H9 (cell line): ENCODE measurements at places on chromosomes 16 and 17. TPM values are rescaled to one million over a fixed set of nuclear protein-coding genes. Genes with fewer than 3 reads are reported as not detected.

Gene GSDMA
- total RNA-seq: not detected in 2 replicates

Gene NUDT16L1
- total RNA-seq: 49.4 and 50.0 TPM in 2 replicates

Gene DPEP3
- total RNA-seq: 0.59 and 0.68 TPM in 2 replicates

Gene PYCARD
- total RNA-seq: 37.5 and 38.5 TPM in 2 replicates

Gene TXNDC17
- 170 and 188 TPM in 2 replicates for total RNA-seq

Gene TMEM88
- total RNA-seq: 8.9 and 11.3 TPM in 2 replicates

Gene UMOD
- total RNA-seq: not detected in 2 replicates

Gene SAMD14
- total RNA-seq: 4.8 and 5.9 TPM in 2 replicates

Gene SPATA22
- not detected in 2 replicates for total RNA-seq

Gene HSF4
- total RNA-seq: 1.2 and 1.5 TPM in 2 replicates

Gene KRTAP4-3
- total RNA-seq: not detected in 2 replicates

Gene CCL17
- total RNA-seq: not detected in 2 replicates

Gene KRTAP9-2
- not detected in 2 replicates for total RNA-seq

Gene ZNF778
- 16.4 and 17.5 TPM in 2 replicates for total RNA-seq

GRCh38 chr17:74016461-74016860 lies 187.0 kb upstream of the RPL38 start:
- H3K4me3 ChIP-seq: no peak overlapping the region
- H3K27ac ChIP-seq: no peak overlapping the region
- no peak for DNase-seq

GRCh38 chr16:29198231-29198630 lies 208.3 kb downstream of the NPIPB11 start:
- no peak overlapping the region for H3K4me3 ChIP-seq
- H3K36me3 ChIP-seq: no peaks in the 10 kb centered on the region

GRCh38 chr17:58210922-58211321 lies 8.1 kb downstream of the MKS1 start:
- H3K27me3 ChIP-seq: no peaks in the 10 kb centered on the region
- H3K4me1 ChIP-seq: no peaks in the 10 kb centered on the region
- no peak for DNase-seq

GRCh38 chr17:42061646-42062487 lies 11.5 kb upstream of the C17orf113 start:
- H3K4me3 ChIP-seq: no peak overlapping the region
- H3K36me3 ChIP-seq: no peaks in the 10 kb centered on the region
- no peaks in the 10 kb centered on the region for H3K27me3 ChIP-seq
- H3K4me1 ChIP-seq: no peaks in the 10 kb centered on the region
- no peak overlapping the region for H3K27ac ChIP-seq

DNA sequence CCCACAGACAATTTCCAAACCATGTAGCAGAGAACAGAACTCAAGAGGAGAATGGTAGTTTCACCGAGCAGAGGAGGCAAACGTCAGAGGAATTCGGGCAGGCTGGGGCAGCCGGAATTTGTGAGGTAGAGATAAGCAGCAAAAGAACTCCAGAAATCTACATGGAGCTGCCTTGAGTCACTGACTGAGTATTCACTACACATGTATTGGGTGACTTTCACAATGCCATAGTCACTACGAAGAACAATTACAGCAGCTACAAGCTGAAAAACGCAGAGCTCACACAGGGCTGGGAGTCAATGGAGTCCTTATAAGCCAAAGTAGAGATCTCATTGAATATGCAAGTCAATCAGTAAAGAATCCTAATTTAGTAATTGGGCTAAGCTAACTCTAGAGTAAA lies 13.4 kb downstream of the CMC2 start:
- peaks cover 4% of the 10 kb centered on the region; the same call in 1 of the 2 replicates for H3K36me3 ChIP-seq
- H3K27ac ChIP-seq: no peak overlapping the region
- H3K4me1 ChIP-seq: no peaks in the 10 kb centered on the region
- H3K4me3 ChIP-seq: no peak overlapping the region
- no peaks in the 10 kb centered on the region for H3K27me3 ChIP-seq

GRCh38 chr16:82888591-82889001 lies 261.8 kb downstream of the CDH13 start:
- H3K27me3 ChIP-seq: no peaks in the 10 kb centered on the region
- peaks cover 2% of the 10 kb centered on the region; the same call in 1 of the 2 replicates for H3K4me1 ChIP-seq
- no peak overlapping the region for H3K27ac ChIP-seq
- no peak overlapping the region for H3K4me3 ChIP-seq

- no peak for DNase-seq
- H3K4me3 ChIP-seq: no peak overlapping the region
- H3K27ac ChIP-seq: no peak overlapping the region
These were observed 7.1 kb upstream of the SRCAP start for GRCh38 chr16:30691907-30692306.

- peaks cover 40% of the 10 kb centered on the region for H3K36me3 ChIP-seq
- no peak overlapping the region for H3K4me3 ChIP-seq
- no peaks in the 10 kb centered on the region for H3K4me1 ChIP-seq
- no peak for DNase-seq
These were observed 12.6 kb downstream of the HELZ start for GRCh38 chr17:67232441-67232840.

DNA sequence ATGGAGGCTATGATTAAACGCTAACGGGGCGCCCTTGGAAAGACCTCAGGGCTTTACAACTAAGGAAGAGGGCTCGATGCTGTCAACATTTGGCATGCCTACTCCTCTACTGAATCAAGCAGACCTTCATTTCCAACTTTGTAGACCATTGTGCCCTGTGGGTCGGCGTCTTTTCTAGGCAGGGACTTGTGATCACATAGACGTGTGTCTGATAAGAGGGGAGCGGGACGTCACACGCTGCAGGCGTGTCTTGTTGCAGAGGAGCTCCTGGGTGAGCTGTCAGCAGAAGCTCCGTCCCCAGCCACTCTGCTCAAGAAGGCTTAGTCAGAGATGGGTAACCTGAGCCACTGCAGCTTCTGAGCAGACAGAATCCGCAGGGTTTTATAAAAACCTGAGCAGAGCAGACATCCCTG lies 2.8 kb downstream of the MAPK8IP3 start:
- H3K36me3 ChIP-seq: no peaks in the 10 kb centered on the region
- DNase-seq: no peak
- H3K27ac ChIP-seq: no peak overlapping the region

- no peaks in the 10 kb centered on the region for H3K36me3 ChIP-seq
- H3K4me1 ChIP-seq: peaks cover 14% of the 10 kb centered on the region; the same call in 1 of the 2 replicates
These were observed 70.4 kb upstream of the CACNG5 start for GRCh38 chr17:66764506-66764905.

DNA sequence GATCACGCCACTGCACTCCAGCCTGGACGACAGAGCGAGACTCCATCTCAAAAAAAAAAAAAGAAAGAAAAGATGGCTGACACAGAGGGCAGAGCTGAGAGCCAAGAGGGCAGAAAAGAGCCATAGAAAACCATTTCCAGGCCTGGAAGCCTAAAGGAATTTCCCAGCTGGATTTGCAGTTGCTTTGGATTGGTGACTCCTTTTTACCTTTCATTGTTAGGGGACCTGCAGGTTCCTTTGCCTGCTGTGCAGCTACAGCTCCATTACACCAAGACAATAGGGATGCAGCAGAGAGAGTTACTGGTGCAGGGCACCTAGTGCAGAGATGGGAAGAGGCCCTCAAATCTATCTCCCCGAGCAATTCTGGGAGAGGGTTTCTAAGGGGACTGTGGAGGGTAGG lies 18.4 kb downstream of the ZNF668 start:
- peaks cover 4% of the 10 kb centered on the region; the same call in 2 of the 3 replicates for H3K36me3 ChIP-seq
- H3K27me3 ChIP-seq: no peaks in the 10 kb centered on the region
- peak overlapping the region; percentile 16; the same call in 2 of the 3 replicates for H3K4me3 ChIP-seq
- no peak overlapping the region for H3K27ac ChIP-seq

DNA sequence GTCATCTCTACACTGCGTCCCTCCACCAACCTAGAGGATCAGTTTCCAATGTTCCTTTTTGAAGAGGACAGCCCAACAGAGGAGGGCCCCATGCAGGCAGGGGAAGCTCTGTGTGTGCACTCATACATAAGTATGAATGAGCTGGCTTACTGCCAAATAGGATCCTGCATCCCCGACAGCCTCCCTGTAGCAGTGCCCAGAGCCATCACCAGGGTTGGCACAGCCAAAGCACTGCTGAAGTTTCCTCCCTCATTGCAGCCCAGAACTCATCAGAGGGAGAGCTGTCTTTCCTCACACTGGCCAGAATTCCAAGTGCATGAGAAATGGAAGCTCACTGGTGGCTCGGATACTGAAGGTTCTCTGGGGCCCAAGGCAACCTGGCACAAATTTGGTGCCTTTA lies 114.4 kb downstream of the ASIC2 start:
- H3K27me3 ChIP-seq: no peaks in the 10 kb centered on the region; the same call in 1 of the 2 replicates
- DNase-seq: no peak
- no peaks in the 10 kb centered on the region for H3K36me3 ChIP-seq
- no peak overlapping the region for H3K27ac ChIP-seq
- no peak overlapping the region for H3K4me3 ChIP-seq

DNA sequence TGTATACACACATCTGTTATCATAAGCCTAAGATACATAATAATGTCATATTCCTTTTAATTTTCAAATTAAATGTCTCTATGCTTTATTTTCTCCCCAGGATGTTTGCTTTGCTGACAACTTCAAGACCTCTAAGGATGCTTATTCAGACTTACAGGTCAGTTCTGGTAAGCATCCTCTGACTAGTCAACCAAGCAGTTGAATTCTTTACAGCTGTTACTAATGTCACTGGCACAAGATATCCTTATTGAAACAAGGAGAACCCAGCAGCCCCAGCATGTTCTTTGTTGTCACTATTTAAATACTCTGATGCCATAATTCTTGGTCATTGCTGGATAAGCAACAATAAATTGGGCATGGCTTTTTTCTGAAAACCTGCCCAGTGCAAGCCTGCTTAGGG lies 232.3 kb upstream of the PMFBP1 start:
- DNase-seq: no peak
- no peaks in the 10 kb centered on the region for H3K27me3 ChIP-seq
- no peaks in the 10 kb centered on the region; the same call in 1 of the 2 replicates for H3K4me1 ChIP-seq
- no peak overlapping the region for H3K27ac ChIP-seq
- H3K4me3 ChIP-seq: no peak overlapping the region
- H3K36me3 ChIP-seq: peaks cover 9% of the 10 kb centered on the region

DNA sequence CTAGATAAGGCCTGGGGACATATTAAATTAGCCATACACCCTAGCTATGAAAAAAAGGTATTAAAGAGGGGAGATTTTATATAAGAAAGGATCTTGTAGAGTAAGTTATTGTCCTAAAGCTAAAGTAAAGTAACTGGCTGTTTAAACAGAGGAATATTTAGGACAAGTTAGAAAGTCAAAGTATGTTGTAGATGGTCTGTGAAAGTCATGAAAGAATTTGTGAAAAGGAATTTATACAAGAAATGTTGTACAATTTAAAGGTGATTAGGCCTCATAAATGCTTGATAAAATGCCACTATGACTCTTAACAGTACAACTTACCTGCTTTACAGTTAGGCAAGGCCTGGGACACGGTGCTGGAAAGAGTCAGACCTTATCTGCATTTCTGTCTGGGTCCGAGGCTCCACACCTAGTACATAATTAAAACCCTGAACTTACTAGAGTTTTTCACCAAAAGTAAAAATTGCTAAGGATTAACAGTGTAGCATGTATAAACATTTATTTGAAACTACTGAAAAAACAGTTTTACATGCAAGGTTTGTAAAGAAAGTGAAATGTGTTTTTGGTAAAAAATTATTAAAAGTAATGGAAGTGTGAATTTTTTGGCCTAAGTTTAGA lies 445.3 kb upstream of the TOM1L1 start:
- no peak overlapping the region for H3K27ac ChIP-seq
- H3K27me3 ChIP-seq: no peaks in the 10 kb centered on the region
- no peak overlapping the region for H3K4me3 ChIP-seq
- no peak for DNase-seq
- peaks cover 14% of the 10 kb centered on the region for H3K36me3 ChIP-seq

- H3K27me3 ChIP-seq: no peaks in the 10 kb centered on the region
- H3K4me3 ChIP-seq: peak overlapping the region; percentile 35
- peak; percentile 69 for DNase-seq
These were observed 324.7 kb downstream of the SEC14L1 start for GRCh38 chr17:77465358-77466041.

DNA sequence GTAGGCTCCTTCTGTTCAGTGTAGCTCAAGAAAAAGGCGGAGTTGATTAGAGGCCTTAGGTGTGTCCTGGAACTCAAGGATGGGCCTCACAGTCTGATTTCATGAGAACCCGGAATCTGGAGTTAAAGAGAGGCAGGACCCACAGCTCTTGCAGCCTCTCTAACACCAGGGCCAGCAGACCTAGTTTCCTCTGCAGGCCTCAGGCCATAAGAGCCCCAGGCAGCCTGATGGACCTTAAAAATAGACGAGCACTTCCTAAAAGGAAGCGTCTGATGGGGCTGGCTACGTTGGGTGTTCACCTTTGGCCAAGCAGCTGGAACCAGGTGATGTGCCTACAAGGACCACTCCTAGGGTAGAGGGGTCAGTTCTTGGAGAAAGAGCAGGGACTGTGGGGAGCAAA lies 7.6 kb downstream of the CACNG5 start:
- no peak overlapping the region for H3K27ac ChIP-seq
- H3K4me1 ChIP-seq: no peaks in the 10 kb centered on the region
- peaks cover 3% of the 10 kb centered on the region for H3K36me3 ChIP-seq
- no peak for DNase-seq
- H3K4me3 ChIP-seq: no peak overlapping the region

- H3K36me3 ChIP-seq: no peaks in the 10 kb centered on the region
- H3K27ac ChIP-seq: no peak overlapping the region
- peaks cover 7% of the 10 kb centered on the region; the same call in 1 of the 2 replicates for H3K27me3 ChIP-seq
- no peaks in the 10 kb centered on the region; the same call in 1 of the 2 replicates for H3K4me1 ChIP-seq
- peak overlapping the region; percentile 0; the same call in 1 of the 3 replicates for H3K4me3 ChIP-seq
- no peak for DNase-seq
These were observed 21.3 kb upstream of the UBE2I start for GRCh38 chr16:1287982-1288670.

DNA sequence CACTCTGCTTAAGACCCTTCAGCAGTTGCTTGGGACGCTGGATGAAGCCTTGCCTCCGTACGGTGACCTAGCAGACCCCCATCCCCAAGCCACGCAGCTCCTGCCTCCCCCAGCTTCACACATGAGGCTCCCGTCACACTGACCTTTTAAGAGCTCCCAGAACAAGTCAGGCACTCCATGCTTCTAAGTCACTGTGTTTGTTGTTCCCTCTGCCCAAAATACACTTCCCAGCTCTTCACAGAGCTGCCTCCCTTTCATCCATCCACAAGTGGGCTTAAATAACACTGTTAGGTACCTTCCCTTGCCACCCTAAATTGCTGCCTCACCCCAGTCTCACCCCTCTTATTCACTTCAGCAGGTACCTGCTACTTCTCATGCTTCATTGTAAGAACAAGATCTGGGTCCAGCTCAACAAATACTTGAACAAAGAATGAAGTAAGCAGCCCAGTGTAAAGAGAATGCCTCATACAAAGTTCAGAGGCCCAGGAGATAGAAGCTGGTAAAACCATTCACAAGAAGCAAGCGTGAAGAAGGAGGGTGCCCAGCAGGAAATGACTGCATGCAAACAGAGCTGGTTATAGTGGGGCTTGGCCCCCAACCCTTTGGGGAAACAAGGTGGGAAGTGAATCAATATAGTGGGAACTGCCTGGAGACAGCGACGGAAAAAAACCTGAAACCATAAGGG lies 5.8 kb downstream of the ZC3H7A start:
- DNase-seq: no peak
- no peak overlapping the region for H3K27ac ChIP-seq
- H3K27me3 ChIP-seq: no peaks in the 10 kb centered on the region
- H3K36me3 ChIP-seq: peaks cover 2% of the 10 kb centered on the region; the same call in 2 of the 3 replicates
- H3K4me3 ChIP-seq: no peak overlapping the region
